ENCODE measurements at places on chromosomes 3 and 15. TPM values are rescaled to one million over a fixed set of nuclear protein-coding genes. Genes with fewer than 3 reads are reported as not detected.

DNA sequence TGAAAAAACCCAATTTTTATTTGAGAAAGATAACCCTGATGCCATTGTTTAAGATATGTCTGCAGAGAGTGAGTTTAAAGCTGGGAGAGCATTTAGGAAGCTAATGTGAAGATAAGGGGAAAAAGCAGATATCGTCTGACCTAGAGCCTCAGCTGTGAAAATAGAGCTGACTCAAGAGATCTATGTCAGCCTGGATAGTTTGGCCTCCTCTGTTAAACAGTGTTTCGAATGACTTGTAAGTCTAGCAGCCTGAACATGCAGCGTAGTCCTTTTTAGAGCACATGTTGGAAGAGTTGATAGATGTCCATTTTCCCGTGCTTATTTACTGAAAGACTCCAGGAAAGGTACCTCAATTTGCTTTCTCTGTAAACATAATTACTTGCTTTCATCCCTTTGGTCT is 48.1 kb downstream of the ALCAM start:
- no peak for DNase-seq
- H3K36me3 ChIP-seq = no peaks in the 10 kb centered on the region
- no peak overlapping the region for H3K27ac ChIP-seq
- no peak overlapping the region for H3K4me3 ChIP-seq

Gene ZIC4
- not detected for total RNA-seq

- no peak for DNase-seq
- no peaks in the 10 kb centered on the region for H3K36me3 ChIP-seq
- no peaks in the 10 kb centered on the region for H3K4me1 ChIP-seq
- no peaks in the 10 kb centered on the region for H3K27me3 ChIP-seq
- no peak overlapping the region for H3K27ac ChIP-seq
- H3K4me3 ChIP-seq = no peak overlapping the region
These were observed 1159.5 kb downstream of the IGSF11 start for GRCh38 chr3:117874904-117875874.

GRCh38 chr15:66253418-66254088 is at the start of gene MEGF11:
Gene MEGF11, minus strand, starts transcription at chr15:66253750. Its CDS starts 125,347 bp downstream, at chr15:66128403.
- H3K27ac ChIP-seq = peak within 1 kb of the TSS; percentile 76
- no peak for DNase-seq
- peaks cover 75% of the 10 kb centered on the region for H3K27me3 ChIP-seq
- peak within 1 kb of the TSS; percentile 86 for H3K4me3 ChIP-seq
- peaks cover 15% of the 10 kb centered on the region for H3K4me1 ChIP-seq

GRCh38 chr3:4358273-4358672 is 55.1 kb downstream of the SETMAR start:
- DNase-seq = no peak
- H3K4me1 ChIP-seq = no peaks in the 10 kb centered on the region
- H3K4me3 ChIP-seq = no peak overlapping the region
- no peaks in the 10 kb centered on the region for H3K27me3 ChIP-seq
- no peak overlapping the region for H3K27ac ChIP-seq

Gene LYZL4
- not detected for total RNA-seq

GRCh38 chr3:66756468-66757036 is 241.6 kb upstream of the KBTBD8 start:
- H3K27ac ChIP-seq = no peak overlapping the region
- H3K36me3 ChIP-seq = no peaks in the 10 kb centered on the region
- H3K4me3 ChIP-seq = no peak overlapping the region
- no peaks in the 10 kb centered on the region for H3K27me3 ChIP-seq
- DNase-seq = no peak

GRCh38 chr15:99135194-99135593 is 30.3 kb downstream of the SYNM start:
- H3K4me3 ChIP-seq = no peak overlapping the region
- H3K4me1 ChIP-seq = peaks cover 10% of the 10 kb centered on the region
- no peak for DNase-seq
- H3K36me3 ChIP-seq = no peaks in the 10 kb centered on the region
- H3K27me3 ChIP-seq = no peaks in the 10 kb centered on the region

Gene TRIP4
- total RNA-seq = 17.5 TPM

DNA sequence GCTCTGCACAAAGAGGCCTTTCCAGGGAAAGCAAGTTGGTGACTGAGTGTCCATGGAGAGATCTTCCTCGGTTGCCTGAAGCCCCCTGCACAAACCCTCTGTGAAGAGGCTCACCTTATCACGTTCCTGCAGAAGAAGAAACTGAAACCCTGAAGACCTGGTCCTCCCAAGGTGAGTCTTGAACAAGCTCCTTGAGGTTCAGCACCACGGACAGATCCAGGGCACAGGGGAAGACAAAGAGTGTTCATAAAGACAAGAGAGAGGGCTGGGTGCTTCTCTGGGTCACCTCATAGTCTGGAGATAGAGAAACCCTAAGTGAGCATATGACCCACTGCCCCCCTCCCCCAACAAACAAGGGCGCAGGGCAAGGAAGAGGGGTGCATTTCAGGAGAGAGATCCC is 21.7 kb upstream of the TBC1D21 start:
- peaks cover 11% of the 10 kb centered on the region for H3K27me3 ChIP-seq
- no peak overlapping the region for H3K4me3 ChIP-seq
- no peaks in the 10 kb centered on the region for H3K4me1 ChIP-seq
- DNase-seq = peak; percentile 20
- no peaks in the 10 kb centered on the region for H3K36me3 ChIP-seq

DNA sequence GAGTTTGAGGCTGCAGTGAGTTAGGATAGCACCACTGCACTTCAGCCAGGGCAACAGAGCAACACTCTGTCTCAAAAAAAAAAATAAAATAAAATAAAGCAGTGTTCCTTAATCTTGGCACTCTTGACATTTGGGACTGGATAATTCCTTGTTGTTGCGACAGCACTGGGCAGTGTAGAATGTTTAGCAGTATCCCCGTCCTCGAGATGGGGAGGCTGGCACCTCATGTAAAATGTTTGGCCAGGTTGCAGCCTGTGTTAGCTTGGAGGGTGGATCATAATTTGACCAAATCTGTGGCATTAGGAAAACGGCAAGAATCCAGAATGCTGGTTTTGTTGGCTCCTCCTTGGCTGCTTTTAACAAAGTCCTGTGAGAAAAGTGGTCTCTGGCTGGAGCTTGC is 47.0 kb downstream of the ZNF445 start:
- H3K4me3 ChIP-seq = no peak overlapping the region
- no peak overlapping the region for H3K27ac ChIP-seq
- H3K36me3 ChIP-seq = no peaks in the 10 kb centered on the region
- no peaks in the 10 kb centered on the region for H3K4me1 ChIP-seq

Gene NOX5
- total RNA-seq = not detected

- no peak overlapping the region for H3K4me3 ChIP-seq
- H3K27ac ChIP-seq = no peak overlapping the region
- peaks cover 4% of the 10 kb centered on the region for H3K27me3 ChIP-seq
- no peaks in the 10 kb centered on the region for H3K4me1 ChIP-seq
These were observed 166.6 kb downstream of the IGSF11 start for GRCh38 chr3:118868051-118868450.

- H3K27ac ChIP-seq = no peak overlapping the region
- H3K27me3 ChIP-seq = peaks cover 6% of the 10 kb centered on the region
- H3K36me3 ChIP-seq = no peaks in the 10 kb centered on the region
- H3K4me3 ChIP-seq = no peak overlapping the region
These were observed 161.6 kb upstream of the RASGRP1 start for GRCh38 chr15:38726187-38726586.

DNA sequence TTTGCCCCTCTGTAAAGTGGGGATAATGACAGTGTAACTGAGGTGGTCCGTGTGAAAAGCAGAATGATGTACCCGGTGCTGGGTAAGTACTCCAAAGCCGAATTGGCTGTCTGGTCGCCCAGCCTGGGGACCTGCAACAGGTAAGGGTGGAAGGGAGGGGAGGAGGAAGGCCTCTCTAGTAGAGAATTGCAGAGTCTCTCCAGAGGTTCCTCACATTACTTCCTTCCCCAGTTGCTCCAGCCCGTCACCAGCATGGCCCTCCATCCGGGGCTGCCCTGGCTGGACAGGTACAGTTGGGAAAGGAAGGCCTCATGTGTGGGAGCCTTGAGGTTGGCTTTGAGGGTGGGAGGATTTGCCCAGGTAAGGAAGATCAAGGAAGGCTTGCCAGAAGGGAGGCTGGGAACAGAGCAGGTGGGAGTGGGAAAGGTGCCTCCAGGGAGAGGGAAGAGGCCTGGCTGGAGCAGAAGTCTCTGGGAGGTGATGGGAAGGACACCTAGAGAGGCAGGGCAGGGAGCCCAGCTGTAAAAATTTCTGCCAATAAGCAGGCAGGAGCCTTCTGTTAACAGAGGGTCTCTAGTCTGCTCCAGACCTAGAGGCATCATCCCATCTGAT is 1.7 kb upstream of the PSTPIP1 start:
- H3K4me1 ChIP-seq = peaks cover 81% of the 10 kb centered on the region
- no peak for DNase-seq
- H3K36me3 ChIP-seq = peaks cover 16% of the 10 kb centered on the region
- H3K27me3 ChIP-seq = no peaks in the 10 kb centered on the region

DNA sequence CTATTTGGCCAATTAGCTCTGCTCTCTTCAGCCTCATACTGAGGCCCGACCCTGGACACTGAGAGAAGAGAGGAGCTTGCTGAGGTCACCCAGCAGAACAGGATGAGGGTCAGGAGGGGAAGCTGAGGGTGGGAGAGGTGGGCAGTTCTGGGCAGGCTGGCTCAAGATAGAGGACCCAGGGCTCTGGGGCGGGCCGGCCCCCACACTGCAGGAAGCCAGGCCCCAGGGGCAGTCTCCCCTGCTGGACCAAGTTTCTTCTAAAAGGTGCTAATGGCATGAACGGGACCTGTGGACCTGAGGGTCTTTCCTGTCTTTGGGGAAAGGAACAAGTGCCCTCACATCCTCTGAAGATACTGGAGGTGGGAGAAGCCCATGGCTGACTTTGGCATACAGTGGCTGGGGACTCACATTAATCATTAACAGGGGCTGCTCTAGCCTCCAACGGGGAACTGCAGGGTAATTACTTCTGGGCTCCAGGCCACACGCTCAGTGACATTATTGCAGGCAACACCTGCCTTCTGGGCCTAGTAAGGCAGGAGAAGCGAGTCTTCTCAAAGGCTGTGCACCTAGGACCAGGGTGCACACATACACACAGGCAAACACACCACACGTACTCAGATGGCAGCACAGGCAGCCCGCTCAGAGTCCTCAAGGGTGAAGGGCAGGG is 10.6 kb downstream of the HCN4 start:
- no peak overlapping the region for H3K4me3 ChIP-seq
- no peak overlapping the region for H3K27ac ChIP-seq
- H3K4me1 ChIP-seq = no peaks in the 10 kb centered on the region
- H3K27me3 ChIP-seq = peaks cover 13% of the 10 kb centered on the region
- DNase-seq = no peak

GRCh38 chr3:4852780-4853748 is 126.2 kb upstream of the BHLHE40 start:
- H3K27ac ChIP-seq = peak overlapping the region; percentile 99
- no peak for DNase-seq
- H3K27me3 ChIP-seq = no peaks in the 10 kb centered on the region
- H3K4me1 ChIP-seq = peaks cover 84% of the 10 kb centered on the region
- peak overlapping the region; percentile 32 for H3K4me3 ChIP-seq

- peaks cover 18% of the 10 kb centered on the region for H3K27me3 ChIP-seq
- H3K4me1 ChIP-seq = peaks cover 6% of the 10 kb centered on the region
- H3K36me3 ChIP-seq = no peaks in the 10 kb centered on the region
- H3K27ac ChIP-seq = no peak overlapping the region
- no peak overlapping the region for H3K4me3 ChIP-seq
- peak; percentile 72 for DNase-seq
These were observed 1.3 kb downstream of the GNAT1 start for GRCh38 chr3:50192689-50193141.

GRCh38 chr3:99950921-99951320 is 133.3 kb downstream of the CMSS1 start:
- no peak overlapping the region for H3K27ac ChIP-seq
- no peak for DNase-seq
- no peak overlapping the region for H3K4me3 ChIP-seq
- H3K36me3 ChIP-seq = no peaks in the 10 kb centered on the region
- H3K27me3 ChIP-seq = no peaks in the 10 kb centered on the region

Gene KLHL24
- total RNA-seq = 8.7 TPM

- no peak for DNase-seq
- no peaks in the 10 kb centered on the region for H3K27me3 ChIP-seq
- no peaks in the 10 kb centered on the region for H3K4me1 ChIP-seq
- H3K36me3 ChIP-seq = no peaks in the 10 kb centered on the region
- H3K27ac ChIP-seq = no peak overlapping the region
- no peak overlapping the region for H3K4me3 ChIP-seq
These were observed 413.6 kb upstream of the ARL6 start for GRCh38 chr3:97350971-97351370.

DNA sequence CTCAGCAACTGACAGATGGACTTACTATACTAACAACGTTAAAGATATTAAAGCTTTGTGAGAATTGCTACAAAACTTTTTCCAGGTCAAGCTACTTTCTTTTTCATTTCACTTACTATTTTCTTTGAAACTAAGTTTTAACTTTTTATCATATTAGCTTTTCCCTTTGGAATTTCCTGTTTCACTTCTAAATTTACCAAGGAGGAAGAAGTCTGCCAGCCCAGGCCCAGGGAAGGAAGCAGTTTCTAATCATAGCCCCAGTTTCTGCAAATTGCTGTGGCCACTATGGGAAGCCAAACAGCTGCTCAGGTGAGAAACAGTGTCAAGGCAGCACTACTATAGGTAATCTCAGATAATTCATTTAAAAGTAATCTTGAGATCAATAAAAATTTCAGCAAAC is 18.4 kb downstream of the CYFIP1 start:
- H3K4me1 ChIP-seq = no peaks in the 10 kb centered on the region
- no peak overlapping the region for H3K27ac ChIP-seq
- H3K36me3 ChIP-seq = no peaks in the 10 kb centered on the region
- no peaks in the 10 kb centered on the region for H3K27me3 ChIP-seq
- no peak overlapping the region for H3K4me3 ChIP-seq

- no peak overlapping the region for H3K4me3 ChIP-seq
- H3K27ac ChIP-seq = no peak overlapping the region
- H3K4me1 ChIP-seq = no peaks in the 10 kb centered on the region
- no peaks in the 10 kb centered on the region for H3K27me3 ChIP-seq
These were observed 49.6 kb upstream of the AADACL2 start for GRCh38 chr3:151684094-151684493.

Gene SEMA3G
- total RNA-seq = 0.13 TPM

Gene SNURF
- 4.3 TPM for total RNA-seq

- no peaks in the 10 kb centered on the region for H3K4me1 ChIP-seq
- H3K4me3 ChIP-seq = no peak overlapping the region
- H3K36me3 ChIP-seq = no peaks in the 10 kb centered on the region
- no peak overlapping the region for H3K27ac ChIP-seq
- no peaks in the 10 kb centered on the region for H3K27me3 ChIP-seq
These were observed 376.5 kb downstream of the MFSD1 start for GRCh38 chr3:159178209-159178897.

- H3K4me1 ChIP-seq = no peaks in the 10 kb centered on the region
- peaks cover 25% of the 10 kb centered on the region for H3K27me3 ChIP-seq
- H3K27ac ChIP-seq = no peak within 1 kb of the TSS
- no peaks in the 10 kb centered on the region for H3K36me3 ChIP-seq
These were observed at the start of gene COL6A6 for GRCh38 chr3:130516645-130517512. Gene COL6A6, plus strand, starts transcription at chr3:130517177. Its CDS starts 43,188 bp downstream, at chr3:130560365.

GRCh38 chr15:92069308-92070250 is 216.1 kb downstream of the SLCO3A1 start:
- peak overlapping the region; percentile 65 for H3K4me3 ChIP-seq
- no peaks in the 10 kb centered on the region for H3K36me3 ChIP-seq
- peaks cover 45% of the 10 kb centered on the region for H3K4me1 ChIP-seq
- no peak for DNase-seq

Gene PLSCR4
- not detected for total RNA-seq

- H3K27ac ChIP-seq = no peak within 1 kb of the TSS
- H3K4me1 ChIP-seq = peaks cover 17% of the 10 kb centered on the region
- DNase-seq = peak; percentile 35
- peaks cover 53% of the 10 kb centered on the region for H3K27me3 ChIP-seq
- H3K4me3 ChIP-seq = peak within 1 kb of the TSS; percentile 66
- no peaks in the 10 kb centered on the region for H3K36me3 ChIP-seq
These were observed at the start of gene CEMIP for GRCh38 chr15:80778964-80779657. Gene CEMIP, plus strand, starts transcription at chr15:80779370. Its CDS starts 94,510 bp downstream, at chr15:80873880.

Data from activated T-helper 1 cell treated with anti-CD3 and anti-CD28 coated beads, Interleukin-12 subunit alpha, Interleukin-12 subunit beta, Interleukin-2, Interleukin-4 antibody, amounts not matched to agents 30 ng/mL and 10 ng/mL and 1 ng/mL, durations not matched to agents 14 hours and 24 hours and 36 hours (primary cell).